ENCODE measurements at places on chromosomes 1 and 21. TPM values are rescaled to one million over a fixed set of nuclear protein-coding genes. Genes with fewer than 3 reads are reported as not detected.

GRCh38 chr1:167782946-167783345 lies 61.2 kb downstream of the MPZL1 start:
- no peak for DNase-seq

Gene CFHR3
- 0.21 TPM for total RNA-seq

DNA sequence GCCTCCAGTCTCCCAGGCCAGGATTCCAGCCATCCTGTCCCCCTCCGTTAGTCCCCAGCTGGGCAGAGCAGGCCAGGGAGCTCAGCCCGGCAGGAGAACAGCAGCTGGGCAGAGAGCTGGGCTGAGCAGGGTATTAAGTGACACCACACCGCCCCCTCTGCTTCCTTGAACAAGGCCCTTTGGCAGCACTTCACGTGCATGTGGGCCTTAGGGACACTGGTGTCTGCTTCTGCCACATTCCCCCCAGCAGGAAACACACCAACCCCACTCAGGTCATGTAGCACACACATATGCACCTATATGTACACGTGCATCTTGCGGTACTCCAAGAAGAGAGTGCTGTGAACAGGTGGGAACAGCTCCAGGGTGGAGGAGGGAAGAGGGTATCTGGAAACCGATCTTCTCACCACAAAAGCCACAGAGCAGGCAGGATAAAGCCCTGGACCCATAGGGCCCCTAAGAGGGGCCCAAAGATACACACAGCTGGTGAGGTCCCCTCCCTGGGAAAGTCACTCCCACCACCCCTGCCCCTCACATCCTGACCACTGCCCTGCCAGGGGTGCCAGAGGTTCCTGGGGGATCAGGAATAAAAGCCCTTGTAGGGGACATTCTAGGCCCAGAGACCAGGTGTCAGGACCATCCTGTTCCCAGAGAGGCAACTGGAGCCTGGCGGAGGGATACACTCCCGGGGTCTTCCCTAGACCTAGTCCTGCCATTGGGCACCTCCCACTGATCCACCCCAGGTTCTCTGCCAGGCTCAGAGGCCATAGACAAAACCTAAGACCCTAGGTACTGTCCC lies 4.5 kb downstream of the EPHA2 start:
- DNase-seq: peak; percentile 89

Gene FCGR3B
- total RNA-seq: not detected

Gene PTCH2
- total RNA-seq: 0.51 TPM

DNA sequence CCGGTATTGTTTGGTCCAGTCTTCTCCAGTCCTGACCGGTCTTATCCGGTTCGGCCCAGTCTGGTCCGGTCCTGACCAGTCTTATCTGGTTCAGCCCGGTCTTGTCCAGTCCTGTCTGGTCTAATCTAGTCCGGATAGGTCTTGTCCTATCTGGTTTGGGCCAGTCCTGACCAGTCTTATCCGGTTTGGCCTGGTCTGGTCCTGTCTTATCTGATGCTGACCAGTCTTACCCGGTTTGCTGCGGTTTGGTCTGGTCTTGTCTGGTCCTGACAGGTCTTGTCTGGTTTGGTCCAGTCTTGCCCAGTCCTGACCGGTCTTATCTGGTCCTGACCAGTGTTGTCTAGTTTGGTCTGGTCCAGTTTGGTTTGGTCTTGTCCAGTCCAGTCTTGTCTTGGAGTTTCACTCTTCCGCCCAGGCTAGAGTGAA lies 30.1 kb downstream of the DHX9 start:
- DNase-seq: no peak

GRCh38 chr1:223001653-223002634 lies 141.1 kb downstream of the TLR5 start:
- peak; percentile 53 for DNase-seq

GRCh38 chr21:42079008-42079938 lies 8.2 kb downstream of the UMODL1 start:
- no peak for DNase-seq

Gene PCSK9
- total RNA-seq: 1.2 TPM

- no peak for DNase-seq
Observed at GRCh38 chr1:104195395-104195794, 445.7 kb downstream of the AMY1C start.

Gene OR2G6
- total RNA-seq: not detected

DNA sequence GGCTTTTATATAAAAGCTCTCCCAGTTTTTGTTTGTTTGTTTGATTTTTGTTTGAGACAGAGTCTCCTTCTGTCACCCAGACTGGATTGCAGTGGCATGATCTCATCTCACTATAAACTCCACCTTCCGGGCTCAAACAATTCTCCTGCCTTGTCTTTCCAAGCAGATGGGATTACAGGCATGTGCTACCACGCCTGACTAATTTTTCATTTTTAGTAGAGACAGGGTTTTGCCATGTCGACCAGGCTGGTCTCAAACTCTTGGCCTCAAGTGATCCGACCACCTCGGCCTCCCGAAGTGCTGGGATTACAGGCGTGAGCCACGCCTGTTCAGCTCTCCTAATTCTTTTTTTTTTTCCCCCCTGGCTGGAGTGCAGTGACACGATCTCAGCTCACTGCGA lies 4.4 kb downstream of the PCAT6 start:
- peak; percentile 53 for DNase-seq

DNA sequence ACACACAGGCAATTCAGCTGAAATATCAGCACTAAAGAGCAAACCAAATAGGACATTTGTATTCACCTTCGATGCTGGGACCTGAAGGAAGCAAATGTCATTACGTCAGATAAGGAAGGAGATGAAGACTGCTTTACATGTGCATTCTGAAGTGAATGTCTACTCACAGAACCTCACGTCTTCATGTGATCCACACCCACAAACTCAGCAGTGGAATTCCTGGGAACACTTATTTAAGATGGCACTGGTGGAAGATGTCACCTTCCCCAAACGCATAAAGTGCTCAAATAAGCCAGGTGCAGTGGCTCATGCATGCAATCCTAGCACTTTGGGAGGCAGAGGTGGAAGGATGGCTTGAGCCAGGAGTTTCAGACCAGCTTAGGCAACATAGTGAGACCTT lies 11.4 kb downstream of the PGBD5 start:
- no peak for DNase-seq

GRCh38 chr21:33451634-33452071 lies 28.1 kb downstream of the TMEM50B start:
- no peak for DNase-seq

DNA sequence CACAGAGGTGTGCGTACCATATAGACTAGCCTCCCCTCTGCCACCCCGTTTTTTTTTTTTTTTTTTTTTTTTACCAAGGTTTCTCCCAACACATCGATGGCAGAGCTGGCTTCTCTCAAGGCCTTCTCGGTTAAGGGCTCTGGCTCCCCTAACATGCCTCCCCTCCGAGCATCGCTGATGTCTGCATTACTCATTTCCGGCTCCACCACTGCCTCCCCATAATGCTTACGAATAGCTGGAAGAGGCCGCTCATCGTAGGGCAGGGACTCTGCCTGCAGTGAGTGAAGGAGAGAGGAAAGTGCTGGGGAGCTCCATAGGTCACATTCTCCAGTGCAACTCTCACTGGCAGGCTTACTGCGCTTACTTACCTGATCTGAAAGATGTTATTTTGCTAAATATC lies 20.6 kb downstream of the CEP104 start:
- DNase-seq: no peak

DNA sequence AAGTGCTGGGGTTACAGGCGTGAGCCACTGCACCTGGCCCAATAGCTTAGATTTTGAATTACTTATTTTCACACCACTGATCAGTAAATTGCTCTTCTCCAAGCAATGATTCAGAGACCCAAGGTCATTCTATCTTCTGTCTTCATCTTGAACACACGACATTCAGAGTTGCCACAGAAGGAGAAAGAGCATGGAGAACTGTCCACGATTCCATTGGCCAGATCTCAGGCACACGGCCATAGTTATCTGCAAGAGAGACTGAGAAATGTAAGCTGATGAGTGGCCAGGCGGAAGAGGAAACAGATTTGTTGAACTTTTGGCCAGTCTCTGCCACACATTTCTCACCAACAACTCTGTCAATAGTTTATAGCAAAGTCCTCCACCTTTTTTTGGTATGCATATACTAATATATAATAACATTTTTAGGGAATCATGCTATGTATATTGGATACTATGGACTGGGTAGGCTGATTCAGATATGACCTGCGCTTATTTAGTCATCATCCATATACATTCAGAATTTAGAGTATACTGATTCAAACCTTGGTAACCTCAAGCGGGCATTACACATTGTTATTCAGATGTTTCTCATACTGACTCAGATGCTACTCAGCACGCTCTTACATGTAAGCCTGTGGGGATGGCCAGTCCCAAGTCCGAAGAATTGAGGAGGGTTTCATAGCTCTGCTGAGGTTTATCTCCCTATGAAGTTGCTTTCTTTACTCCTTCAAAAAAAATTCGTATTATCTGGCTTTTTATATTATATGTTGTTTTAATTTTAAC lies 25.5 kb upstream of the CAP1 start:
- DNase-seq: peak; percentile 51

DNA sequence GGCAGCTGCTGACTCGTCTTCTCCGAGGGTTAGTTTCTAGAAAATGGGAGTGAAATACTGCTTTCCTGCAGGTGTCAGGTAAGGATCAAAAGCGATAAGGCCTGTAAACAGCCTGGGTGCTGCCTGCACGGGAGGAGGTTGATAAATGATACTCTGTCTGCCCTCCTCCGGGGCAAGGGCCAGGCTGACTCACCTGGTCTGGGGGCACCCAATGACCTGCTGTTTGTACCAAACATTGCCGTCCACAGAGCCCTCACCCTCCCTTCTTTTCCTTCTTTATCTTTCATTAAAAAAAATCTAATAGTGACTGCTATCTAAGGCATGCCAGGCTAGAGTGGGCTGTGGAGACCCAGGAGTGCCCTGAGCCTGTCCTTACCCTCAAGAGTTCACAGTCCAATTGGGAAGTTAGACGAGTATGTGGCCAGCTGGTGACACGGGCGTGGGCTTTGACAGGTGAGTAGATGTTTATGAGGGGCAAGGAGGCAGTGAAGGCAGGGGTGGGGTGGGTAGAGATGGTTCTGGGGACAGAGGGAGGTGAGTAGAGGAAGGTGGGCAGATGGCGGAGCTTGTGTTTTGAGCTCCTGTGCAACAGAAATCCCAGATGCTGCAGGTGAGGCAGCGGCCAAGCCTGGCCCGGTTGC lies 16.2 kb downstream of the EDN2 start:
- no peak for DNase-seq

Gene CFHR1
- 0.21 TPM for total RNA-seq

Gene RUNX3
- total RNA-seq: not detected

- no peak for DNase-seq
Observed at GRCh38 chr1:68046423-68046822, 4.0 kb downstream of the DIRAS3 start.

DNA sequence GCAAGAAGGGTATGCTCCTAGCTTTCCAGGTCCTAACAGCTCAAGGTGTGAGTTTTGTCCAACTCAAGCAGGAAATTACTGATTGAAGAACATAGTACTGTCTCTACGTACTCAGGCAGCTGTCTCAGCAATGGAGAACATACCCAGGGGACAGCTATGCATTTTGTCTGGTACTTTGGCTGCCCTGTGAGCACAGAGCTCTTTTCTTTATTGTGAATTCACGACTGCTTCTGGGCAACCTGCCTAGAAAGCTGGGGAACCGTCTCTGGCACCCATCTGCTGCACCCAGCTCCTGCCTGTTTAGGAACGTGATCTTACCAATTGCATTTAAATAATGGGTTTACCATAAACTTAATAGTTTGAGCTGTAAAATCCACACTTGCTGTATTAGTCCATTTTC lies 258.1 kb downstream of the HHAT start:
- no peak for DNase-seq

DNA sequence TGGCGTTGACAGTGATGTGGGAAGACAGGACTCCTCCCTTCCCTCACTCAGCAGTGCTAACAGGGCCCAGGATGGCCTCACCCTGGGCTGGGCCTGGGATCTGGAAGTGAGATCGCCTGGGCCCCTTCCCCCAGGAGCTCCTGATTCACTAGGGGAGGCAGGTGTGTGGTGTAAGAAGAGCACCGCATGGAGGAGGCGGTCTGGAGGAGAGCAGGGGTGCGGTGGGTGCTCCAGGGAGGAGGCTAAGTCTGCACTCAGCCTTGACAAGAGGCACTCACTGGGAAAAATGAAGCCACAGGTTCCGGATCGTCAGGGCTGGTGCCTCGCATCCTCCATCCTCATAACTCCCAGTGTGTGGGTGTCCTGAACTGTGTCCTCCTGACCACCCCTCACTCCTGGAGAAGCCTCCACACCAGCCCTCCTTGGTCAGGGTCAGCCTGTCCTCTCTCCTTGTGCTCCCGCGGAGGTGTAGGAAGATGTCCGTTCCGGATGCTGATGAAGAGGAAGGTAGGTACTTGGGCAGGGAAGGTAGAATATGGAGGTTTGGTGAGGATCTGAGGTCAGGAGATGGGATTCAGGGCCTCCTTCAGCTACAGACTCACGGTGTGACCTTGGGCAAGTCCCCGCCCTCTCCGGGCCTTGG lies 142.1 kb upstream of the WNT4 start:
- DNase-seq: no peak

Gene FAM163A
- not detected for total RNA-seq

Gene OLIG2
- total RNA-seq: not detected

DNA sequence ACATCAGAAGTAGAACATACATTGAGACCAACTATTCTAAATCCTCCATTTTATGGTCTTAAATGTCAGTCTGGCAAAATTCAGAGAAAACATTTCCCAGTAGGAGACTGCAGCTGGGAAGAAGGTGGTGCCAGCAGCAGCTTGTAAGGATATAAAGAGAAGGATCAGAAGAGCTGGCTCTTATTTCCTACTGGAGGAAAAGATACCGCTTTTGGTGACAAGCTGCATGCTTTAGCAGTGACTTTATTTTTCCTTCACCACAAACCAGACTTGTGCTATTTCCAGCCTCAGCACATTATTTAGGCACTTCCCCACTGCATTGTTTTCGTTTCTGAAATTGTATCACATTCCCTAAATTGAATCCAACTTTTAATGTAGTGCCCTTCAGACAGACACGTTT lies 28.4 kb downstream of the RNF11 start:
- DNase-seq: peak; percentile 92

DNA sequence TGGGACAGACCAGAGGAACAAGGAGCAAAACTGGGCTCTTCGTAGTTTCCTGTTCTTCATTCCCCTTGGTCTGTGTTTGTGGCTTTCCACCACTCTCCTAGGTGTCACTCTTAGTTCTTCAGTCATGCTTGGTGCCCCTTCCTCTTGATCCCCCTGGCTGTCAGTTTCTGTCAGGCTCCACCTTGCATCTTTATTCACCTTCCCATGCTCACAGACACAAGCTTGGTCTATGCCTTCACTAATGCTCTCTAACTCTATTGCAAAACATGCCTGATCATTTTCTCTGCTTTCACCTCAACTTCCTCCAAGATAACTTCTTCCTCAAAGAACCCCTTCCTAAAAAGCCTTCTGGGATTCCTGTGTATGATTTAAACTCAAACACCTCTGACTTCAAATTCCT lies 122.9 kb downstream of the GLUL start:
- no peak for DNase-seq

DNA sequence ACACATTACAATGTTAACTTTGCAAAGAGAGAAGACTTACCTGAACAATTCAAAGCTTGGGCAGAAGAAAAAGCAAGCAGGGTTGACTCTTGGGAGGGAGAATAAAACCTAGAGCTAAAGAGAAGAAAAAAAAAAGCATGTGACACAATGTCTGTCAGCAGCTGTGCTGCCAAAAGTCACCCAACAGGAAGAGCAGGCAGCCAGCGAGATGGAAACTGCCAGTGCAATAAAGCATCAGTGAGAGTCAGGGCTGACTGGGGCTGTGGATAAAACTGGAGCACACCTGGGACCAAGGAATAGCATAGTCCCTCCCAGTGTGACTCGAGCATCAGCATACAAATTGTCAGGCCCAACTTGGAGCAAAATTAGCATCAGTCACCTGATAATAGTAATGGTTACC lies 65.0 kb upstream of the SLC22A15 start:
- DNase-seq: no peak

Gene CFAP107
- not detected for total RNA-seq

Gene SLC35E2B
- 25.6 TPM for total RNA-seq

Gene IFNAR1
- total RNA-seq: 16.2 TPM
